ENCODE measurements at places on chromosomes 2 and 18.

DNA sequence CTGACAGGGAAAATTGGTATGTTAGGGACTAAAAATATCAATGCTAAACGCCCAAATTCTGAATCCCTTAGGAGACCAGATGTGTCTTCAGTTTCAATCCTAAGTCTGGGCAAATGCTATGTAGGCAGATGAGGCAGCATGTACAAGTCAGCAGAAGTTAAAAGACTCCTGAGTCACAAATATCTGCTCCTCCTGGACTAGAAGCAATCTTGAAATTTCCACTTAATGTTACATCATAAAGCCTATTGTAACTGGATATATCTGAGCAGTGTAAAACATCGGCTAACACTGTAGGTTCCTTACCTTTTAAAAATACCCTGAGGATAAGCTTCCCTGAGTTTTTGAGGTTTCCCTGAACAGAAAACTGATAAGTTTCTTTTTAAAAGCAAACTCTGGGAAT is 1087.6 kb upstream of the PIK3C3 start:
- no peak for DNase-seq

- no peak for DNase-seq
These were observed 166.8 kb upstream of the CHAC2 start for GRCh38 chr2:53600815-53601214.

DNA sequence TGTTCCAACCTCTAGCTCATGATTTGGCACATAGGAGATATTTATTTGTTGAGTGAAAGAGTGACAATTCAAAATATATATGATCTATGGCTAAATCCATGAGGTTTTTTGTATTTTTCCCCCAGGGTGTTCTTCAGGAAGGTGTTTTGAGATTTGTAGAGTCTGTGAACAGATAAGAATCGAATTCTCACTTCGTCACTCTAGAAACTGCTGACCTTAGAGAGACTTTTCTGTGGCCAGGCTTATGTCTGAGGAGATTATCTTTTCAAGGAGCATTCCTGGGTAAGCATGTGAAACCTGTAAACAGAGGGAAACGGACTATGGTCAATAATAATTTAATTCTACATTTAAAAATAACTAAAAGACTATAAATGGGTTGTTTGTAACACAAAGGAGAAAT is 849 bp upstream of the ITGB6 start:
- no peak for DNase-seq

DNA sequence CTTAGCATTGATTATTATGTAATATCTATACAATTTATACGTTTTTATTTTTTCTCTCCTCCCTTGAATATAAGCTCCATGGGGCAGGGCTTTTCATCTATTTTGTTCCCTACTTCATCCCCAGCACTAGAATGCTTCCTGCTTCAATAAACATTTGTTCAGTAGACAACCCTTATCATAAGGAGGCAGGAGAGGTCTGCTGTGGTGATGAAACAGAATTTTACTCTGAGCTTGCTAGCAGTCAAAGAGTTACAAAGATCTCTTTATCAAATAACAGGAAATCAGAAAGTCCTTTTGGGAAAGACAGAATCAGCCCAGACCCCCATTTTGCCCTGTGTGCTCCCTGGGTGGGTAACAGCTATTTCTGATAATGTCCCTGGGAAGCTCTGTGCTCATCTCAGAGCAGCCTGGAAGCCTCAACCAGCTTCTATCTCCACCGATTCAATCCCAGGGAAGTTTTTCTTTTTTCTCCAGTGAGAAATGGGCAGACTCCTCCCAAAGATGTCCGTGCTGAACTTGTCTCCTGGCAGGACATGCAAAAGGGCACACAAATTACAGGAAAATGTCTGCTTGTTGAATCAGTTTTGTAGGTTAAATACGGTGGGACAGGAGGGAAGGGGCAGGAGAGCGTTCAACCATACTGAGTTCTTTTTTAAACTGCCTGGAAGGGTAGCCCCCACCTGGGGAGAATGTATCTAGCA is 84.7 kb upstream of the PKDCC start:
- no peak for DNase-seq

- DNase-seq, result peak; percentile 3
These were observed 38.1 kb upstream of the SLC3A1 start for GRCh38 chr2:44237221-44237620.

DNA sequence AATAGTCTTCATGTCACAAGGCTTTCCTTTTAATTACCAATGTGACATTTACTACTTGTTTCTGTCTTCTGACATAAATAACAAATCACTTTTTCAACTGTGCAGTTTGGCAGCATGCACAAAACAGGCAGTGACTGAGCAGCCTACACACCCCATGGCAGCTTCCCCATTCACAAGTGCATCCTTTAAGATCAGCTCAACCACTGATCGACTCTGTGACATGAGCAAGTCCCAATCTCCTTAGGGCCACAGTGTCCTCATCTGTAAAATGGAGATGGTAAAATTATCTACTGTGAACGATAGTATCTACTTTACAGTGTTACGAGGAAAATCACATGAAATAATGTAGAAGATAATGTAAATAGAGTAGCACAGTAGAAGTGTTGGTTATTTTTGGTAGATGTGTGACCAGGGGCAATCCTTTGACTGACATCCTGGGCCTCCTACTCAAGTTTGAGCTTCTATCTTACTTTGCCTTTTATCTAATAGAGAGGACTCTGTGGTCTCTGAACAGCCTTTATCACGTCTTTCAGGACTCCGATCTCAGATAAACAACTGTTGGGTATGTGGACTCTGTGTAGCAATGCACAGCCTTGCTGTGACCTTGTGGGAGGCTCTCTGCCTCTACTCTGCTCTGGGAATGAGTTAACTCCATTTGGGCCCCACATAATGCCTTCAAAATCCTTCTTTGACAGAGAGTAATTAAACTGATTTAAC is 120.6 kb downstream of the PIGN start:
- no peak for DNase-seq

- no peak for DNase-seq
These were observed 20.2 kb downstream of the FAM124B start for GRCh38 chr2:224381521-224382279.

- DNase-seq, result no peak
These were observed 107.7 kb downstream of the MREG start for GRCh38 chr2:215905691-215906090.

DNA sequence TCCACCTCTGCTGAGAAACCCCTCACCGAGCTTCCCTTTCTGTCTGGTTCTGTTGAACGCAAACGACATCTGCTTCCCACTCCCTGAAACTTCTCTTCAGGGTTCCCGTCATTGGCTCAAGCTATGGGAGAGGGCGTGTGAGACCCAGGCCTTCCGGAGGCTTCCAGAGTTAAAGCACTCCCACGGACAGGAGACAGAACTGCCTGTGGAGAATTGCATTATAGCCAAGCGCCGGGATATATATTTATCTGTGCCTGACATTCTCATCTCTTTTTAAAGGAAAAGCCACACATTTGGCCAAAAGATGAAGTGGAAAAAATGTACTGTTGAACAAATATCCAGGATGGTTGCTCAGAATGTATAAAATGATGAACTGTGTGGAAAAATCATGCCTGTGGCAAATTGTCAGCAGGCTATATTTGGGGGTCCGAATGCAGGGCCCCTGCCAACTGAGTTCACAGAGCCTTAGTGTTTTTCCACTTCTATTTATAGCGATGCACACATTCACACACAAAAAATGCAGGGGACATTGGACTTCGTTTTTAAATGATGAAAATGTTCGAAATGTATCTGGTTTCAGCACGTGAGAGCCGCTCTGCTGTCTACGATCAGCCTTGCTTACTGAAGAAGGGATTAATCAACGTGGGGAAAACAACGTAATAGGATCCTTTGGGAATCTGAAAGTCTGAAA is 59.5 kb downstream of the E2F6 start:
- DNase-seq, result no peak

- DNase-seq, result no peak
These were observed 138.6 kb downstream of the DTNA start for GRCh38 chr18:34848695-34849094.

DNA sequence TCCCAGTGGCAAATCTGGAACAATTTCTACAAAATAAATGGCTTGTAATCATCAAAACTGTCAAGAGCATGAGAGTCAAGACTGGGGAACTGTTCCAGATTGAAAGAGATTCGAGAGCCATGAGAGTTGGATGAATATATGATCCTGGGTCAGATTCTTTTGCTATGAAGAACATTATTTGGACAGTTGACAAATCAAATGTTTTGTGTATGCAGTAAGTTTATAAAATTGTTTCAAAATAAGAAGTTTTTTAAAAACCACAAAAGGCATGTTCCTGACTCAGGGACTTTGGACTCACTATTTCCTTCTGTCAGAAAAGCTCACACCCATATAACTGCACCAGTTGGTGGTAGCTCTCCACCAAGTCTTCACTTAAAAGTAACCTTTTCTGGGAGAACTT is 38.5 kb downstream of the ROCK2 start:
- no peak for DNase-seq

DNA sequence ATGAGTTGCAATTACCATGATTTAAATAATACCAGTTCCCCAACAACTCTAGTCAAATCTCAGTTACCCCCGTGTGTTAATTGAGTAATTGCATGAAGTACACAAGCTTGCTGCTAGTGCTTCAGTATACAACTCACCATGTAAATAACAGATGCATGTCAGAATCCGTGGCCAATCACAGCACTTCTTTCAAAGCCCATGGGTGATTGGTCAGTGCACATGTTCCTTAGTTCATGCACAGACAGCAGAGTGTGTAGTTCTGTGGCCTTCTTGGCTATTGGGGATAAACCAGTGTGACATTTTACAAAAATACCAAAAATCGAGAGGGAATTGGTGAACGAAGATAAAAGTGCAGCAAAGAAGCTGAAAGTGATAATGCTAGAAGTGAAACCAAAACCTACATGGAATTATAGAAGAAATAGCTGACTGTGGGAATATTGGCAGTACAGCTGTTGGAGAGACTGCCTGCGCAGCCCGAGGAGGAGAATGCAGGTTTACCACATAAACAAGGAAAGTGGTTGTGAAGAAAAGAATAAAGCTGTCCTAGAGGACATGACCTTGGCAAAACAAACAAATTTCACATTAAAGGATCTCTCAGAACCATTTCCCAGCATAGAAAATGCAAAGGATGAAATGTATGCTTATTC is 59.4 kb downstream of the NEDD4L start:
- no peak for DNase-seq

DNA sequence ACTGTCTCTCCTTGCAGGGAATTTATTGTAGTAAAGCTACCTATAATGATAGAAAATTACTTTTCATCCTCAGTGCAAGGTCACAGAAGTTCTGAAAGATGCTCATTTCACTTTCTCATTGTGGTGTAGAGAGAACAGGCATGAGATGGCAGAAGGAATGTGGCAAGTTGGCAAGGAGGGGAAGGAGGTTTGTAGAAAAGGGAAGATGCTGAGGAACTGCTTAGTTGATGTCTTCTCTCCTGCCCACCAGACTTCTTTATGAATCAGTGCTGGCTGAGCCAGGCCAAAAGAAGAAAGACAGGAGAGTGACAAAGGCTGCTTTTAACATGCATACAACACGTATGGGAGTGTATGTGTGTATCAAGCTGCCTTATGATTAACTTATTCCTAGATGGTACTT is 164.4 kb downstream of the PRPF40A start:
- no peak for DNase-seq

GRCh38 chr18:49247781-49248180 is 212.7 kb downstream of the DYM start:
- no peak for DNase-seq

GRCh38 chr18:7579176-7579917 is 12.2 kb downstream of the PTPRM start:
- DNase-seq, result no peak

GRCh38 chr2:206457188-206457634 is 13.9 kb downstream of the ADAM23 start:
- no peak for DNase-seq

DNA sequence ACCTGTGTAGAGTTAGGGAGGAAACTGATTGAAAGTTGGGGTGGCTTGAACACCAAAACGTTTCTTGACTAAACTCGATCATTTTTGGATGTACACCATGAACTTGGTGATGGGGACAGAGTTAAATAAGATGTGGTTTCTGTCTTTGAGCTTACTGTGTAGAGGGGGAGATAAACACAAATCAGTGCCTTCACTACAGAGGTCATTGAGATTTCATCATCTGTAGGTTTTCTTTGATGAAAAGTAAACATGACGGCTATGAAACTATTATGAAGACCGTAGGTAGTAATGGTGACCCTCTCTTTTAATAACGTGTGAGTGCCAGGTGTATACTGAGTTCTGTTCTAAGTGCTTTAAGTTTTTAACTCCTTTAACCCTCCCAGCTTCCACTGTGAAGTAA is 6.5 kb downstream of the LCLAT1 start:
- no peak for DNase-seq

DNA sequence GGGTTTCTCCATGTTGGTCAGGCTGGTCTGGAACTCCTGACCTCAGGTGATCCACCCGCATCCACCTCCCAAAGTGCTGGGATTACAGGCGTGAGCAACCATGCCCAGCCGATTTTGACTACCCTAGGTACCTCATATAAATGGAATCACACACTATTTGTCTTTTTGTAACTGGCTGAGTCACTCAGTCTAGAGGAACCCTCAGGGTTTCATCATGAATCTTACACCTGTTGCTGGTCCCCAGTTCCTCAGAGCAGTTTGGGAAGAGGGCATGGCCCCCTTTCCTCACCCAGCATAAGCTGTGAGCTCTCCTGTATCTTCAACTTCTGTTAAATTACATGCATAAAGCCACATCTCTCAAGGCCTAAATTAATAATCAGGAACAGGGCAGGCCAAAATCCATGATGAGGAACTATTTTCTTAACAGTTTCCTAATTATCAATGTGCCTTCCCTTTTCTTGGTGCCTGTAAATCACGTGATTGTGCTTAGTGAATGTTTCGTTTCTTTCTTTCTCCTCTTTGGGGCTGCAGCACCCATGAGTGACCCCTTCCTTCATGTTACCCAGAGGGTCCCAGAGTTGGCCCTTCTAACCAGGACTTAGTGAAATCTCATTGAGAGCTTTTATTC is 20.9 kb downstream of the DYSF start:
- no peak for DNase-seq

GRCh38 chr2:156021146-156022040 is 311.1 kb downstream of the NR4A2 start:
- no peak for DNase-seq

GRCh38 chr18:42586601-42587000 is 528.9 kb downstream of the RIT2 start:
- DNase-seq, result no peak

Data from activated CD8-positive, alpha-beta memory T cell treated with anti-CD3 and anti-CD28 coated beads for 1 hour (primary cell).